DMS79 (cell line): ENCODE measurements at places on chromosomes 1 and 21.

DNA sequence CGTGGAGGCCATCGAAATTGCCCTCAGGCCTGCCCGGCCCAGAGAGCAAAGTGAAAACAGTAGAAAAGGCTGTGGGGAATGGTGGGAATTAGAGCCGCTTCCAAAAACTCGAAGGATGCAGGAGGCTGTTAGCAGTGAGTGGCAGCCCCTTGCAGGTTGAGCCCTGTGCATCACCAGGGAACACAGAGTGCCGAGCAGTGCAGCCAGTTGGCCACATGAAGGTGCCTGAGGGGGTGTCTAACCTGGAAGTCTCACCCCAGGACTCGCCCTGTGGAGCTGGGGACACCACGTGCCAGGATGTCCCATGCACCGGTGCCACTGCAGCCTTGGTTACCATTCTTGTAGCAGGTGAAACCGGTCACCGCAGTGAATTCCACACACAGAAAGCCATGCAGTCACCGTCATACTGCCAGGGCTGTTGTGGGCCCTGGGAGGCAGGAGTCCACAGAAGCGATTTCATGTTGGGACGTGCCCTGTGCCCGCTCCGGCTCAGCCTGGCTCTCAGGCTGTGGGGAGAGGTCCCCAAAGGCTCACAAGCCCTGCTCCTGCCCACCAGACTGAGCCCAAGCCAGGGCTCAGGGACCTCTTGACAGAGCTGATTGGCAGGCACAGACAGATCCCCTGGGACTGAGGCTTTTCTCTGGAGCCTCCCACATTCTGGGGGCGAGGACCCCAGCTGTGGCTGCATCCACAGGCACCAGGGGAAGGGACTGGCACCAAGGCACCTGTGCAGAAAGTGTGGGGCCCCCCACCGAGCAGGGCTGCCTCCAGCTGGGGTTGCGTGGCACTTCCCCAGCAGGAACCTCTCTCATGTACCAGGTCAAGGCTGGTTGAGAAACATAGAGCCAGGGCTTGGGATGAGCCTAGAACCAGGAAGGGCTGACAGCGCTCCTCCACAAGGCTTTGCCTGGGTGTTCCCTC lies 16.7 kb upstream of the ACTRT2 start:
- DNase-seq: no peak

GRCh38 chr1:91513160-91513559 lies 12.5 kb downstream of the CDC7 start:
- DNase-seq: no peak

DNA sequence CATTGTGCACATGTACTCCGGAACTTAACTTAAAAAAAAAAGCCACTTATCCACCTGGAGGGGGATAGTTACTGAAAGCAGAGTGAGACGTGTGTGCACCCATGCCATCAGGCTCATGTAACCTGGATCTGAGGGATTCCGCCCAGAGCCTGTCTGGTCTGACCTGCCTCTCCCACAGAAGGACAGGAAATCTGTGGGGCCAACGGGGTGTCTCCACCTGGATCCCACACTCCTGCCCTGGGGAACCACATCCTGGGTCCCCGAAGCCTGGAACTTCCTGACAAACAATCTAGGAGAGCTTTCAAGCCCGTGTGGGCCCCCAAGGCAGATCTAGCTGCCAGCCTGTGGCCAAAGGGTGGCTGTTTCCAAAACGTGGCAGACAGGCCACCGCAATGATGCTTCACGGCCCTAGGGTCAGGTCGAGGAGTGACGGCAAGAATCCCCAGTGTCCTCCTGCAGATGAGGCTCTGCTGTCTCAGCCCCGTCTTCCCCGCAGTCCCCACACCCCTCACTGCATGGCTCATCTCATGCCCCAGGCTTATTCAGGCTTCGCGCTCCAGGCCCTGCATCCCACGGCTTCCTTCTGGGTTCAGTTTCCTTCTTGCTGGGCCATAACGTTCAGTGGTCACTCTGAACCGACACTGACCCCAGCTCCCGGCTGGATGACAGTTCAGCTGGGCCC lies 21.0 kb upstream of the PCBP3 start:
- no peak for DNase-seq

DNA sequence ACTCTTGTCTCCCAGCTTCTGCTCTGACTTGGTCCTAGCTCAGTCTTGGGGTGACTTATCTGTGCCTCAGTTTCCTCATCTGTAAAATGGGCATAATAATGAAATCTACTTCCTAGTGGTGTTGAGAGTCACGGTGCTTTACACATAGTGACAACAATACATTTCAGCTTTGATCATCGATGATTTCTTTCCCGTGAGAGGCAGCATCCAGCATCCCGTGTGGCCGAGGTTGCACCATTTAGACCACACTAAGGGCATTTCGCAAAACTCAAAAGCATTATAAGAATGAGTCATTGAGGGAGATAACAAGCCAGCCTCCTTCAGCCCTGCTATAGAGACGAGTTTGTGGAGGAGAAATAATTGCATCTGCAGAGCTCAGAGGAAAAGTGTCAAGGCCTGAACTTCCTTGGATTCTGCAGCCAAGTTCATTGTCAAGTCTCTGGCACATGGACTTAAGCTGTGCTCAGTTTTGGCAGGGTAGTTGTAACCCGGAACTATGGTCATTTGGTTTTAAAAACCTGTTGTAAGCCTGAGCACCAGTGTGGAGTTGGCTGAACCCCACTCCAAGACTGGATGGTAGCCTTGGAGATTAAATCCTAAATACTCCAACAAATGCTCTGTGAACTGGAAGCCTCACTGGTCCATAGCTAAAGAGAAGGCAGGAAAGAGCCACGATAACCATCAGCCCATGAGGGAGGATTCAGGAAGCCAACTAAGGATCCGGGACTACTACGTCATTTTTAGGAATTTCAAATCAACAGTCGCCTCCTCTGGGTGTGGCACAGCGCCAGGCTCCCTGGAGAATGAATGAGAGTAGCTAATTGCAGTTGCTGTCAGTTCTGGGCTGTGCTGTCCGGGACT lies 64.2 kb downstream of the TCP10L start:
- peak; percentile 17 for DNase-seq

DNA sequence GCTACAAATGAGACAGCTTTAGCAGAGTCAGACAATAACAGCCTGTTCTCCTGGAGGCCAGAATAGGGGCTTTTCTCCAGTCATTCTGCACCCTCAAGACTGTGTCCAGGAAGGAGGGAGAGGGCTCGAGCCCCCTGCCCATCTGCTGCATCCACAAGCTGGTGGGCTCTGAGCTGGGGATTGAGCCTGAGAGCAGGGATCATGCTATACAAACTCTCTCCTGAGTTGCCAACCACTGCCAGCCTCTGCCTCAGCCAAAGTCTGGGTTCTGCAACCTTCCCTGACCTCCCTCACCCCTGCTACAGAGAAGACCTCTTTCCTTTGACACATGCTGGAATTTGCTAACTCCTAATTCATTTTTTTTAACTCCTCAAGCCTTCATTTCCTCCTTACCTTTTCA lies 14.8 kb upstream of the PPM1J start:
- no peak for DNase-seq

GRCh38 chr1:60637651-60638050 lies 444.7 kb upstream of the NFIA start:
- no peak for DNase-seq

DNA sequence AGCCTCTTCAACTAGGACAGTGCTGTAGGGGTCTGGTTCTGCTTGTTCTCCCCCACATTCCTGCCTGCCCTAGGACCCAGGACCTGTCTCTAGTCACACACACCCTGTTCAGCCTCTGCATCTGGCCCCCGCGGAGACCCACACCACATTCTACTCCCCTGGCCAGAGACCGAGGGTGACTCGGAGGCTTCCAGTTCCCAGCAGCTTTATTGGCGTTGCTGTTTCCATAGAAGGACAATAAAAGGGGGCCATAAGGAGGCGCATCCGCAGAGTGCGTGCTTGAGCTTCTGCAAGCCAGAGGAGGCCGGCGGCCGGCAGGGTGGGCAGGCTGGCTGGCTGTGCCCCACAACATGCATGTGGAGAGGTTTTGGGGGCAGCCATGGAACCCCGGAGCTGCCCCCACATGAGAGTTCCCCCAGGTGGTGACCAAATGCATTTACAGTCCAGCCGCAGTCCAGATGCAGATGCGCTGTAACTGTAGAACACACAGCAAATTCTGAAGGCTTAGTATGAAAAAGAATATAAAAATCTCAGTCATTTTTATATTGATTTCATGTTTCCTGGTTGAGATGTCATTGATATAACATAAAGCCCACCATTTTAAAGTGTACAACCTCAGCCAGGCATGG lies 52.4 kb downstream of the PDE9A start:
- no peak for DNase-seq

- no peak for DNase-seq
Measured at GRCh38 chr1:55209247-55209646, 5.9 kb downstream of the USP24 start.

DNA sequence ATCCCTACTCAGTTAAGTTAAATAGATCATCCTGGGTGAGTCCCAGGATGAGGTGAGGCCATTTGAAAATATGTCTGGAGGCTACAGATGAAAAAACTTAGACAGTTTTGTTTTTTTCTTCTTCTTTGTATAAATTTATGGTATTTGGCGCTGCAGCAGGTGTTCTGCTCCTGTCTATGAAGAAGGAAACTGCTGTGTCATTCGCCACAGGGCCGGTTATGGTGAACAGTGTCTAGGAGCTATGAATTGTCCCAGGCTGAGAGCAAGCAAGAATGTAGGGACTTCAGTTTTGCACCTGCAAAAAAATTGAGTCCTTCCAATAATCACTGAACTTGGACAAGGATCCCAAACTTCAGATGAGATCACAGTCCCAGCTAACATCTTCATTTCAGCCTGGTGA lies 674.3 kb upstream of the RGS18 start:
- no peak for DNase-seq

DNA sequence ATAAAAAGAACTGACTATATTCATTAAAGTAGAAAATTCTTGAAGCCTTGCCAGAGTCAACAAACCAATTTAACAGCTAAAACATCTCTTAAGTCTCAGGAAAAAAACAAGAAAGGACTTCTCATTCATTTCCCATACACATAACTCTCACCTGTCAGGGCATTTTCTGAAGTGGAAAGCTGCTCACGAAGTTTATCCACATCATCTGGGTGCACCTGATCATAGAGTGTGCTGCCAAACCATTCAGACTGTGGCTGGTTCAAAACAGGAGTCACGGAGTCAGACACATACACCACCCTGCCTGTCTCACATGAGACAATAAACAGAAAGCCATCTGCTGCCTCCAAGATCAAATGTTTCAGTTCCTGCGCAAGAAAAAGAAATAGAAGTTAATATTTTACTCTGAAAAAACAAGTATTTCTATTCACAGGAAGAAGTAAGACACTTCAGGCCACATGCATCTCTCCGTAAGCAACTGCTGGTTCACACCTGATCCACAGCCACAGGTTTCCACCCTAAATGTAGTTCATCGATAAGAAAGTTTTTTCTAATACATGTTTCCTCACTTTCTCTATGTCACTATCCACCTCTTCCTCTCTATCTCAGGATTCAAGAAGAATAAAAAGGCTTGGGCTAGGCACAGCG lies 28.2 kb upstream of the CTSK start:
- peak; percentile 48 for DNase-seq

GRCh38 chr1:244074559-244075171 lies 23.6 kb downstream of the ZBTB18 start:
- no peak for DNase-seq

DNA sequence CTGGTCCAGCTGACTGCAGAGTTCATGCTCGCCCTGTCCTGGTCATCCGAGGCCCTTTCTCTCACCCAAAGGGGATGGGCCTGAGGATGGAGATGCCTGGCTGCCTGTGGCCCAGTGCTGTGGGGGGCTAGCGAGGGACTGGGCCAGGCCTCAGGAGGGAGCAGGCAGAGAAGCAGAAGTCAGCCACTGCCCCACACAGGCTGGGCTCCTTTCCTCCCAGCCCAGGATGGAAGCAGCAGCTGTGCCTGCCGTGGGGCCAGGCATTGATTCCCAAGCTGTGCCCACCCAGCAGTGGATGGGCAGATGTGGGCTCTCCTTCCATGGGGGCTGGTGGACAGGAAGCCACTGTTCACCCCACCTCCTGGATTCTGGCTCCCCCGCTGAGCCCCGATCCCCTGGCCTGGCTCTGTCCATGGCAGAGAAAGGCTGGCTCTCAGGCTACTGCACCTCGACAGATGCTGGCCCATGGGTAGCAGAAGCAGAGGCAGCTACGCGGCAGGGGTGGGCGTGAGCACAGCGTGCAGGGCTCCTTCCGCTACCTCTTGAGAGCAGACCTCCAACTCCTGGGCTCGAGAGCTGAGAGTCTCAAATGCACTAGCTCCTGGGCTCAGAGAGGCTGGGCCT lies 24.6 kb downstream of the RUNX3 start:
- no peak for DNase-seq

DNA sequence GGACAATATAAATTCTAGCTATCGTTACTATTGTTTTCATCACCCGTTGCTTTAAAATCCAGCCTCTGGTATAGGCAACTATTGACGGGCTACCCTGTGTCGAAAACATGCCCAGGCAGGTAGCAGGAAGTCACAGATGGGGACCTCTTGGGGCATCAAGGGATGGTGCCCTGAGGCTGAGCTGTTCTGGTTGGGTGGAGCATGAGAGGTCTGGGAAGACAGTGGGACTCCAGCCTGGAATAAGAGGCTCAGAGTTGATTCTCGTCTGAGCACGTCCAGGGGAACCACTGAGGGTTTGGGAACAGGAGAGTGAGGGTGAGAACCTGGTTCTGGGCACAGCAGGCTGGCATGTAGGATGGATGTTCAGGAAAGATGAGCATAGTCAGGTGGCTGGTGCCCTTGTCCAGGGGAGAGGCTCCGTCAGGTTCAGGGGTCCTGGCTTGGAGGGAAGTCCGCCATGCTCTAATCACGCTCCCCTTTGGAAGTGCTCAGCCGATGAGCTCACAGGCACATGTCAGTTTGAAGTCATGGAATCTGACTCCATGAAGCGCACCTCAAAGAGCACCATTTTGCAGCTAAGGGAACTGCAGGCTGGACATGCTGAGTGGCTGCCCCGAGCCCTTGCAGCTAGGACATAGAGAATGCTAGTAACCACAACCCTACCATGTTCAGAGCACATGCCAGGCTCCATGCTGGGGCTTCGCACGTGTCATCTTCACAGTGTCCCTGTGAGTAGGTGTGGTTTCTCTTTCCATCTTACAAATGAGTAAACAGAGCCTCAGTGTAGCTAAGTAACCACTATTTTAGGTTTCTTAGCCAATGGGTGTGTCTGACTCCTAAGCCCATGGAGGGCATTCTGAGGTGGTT lies 21.0 kb downstream of the PCSK9 start:
- DNase-seq: peak; percentile 71

- DNase-seq: no peak
Measured at GRCh38 chr1:39187275-39188046, 17.0 kb upstream of the MACF1 start.

- peak; percentile 67 for DNase-seq
Measured at GRCh38 chr21:36803816-36804439, 105.0 kb downstream of the SIM2 start.

- no peak for DNase-seq
Measured at GRCh38 chr1:101158424-101158823, 78.4 kb upstream of the S1PR1 start.

GRCh38 chr1:239016337-239016736 lies 370.0 kb upstream of the CHRM3 start:
- no peak for DNase-seq
